ENCODE measurements at places on chromosomes 7 and 10.
A peak's percentile ranks its signal among the peaks of the same experiment; 100 is the strongest.

- DNase-seq, result no peak
Measured at GRCh38 chr7:121882731-121883130, 9.8 kb downstream of the PTPRZ1 start.

DNA sequence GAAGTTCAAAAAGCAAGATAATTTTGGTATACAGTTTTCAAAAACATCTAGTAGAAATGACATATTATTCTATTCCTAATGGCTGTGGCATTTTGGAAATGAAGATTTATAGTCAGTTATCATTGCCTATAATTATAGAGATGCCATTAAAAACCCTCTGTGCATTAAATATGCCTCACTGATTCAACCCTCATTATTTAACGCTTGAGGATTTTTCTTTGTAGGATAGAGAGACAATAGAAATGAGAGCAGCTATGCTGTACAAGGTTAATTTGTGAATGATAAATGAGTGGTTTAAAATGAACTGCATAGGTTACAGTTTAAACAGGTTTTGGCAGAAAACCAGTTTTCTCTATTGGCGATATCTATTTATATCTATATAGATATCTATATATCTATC, 32.2 kb upstream of the SEMA3A start:
- no peak for DNase-seq

DNA sequence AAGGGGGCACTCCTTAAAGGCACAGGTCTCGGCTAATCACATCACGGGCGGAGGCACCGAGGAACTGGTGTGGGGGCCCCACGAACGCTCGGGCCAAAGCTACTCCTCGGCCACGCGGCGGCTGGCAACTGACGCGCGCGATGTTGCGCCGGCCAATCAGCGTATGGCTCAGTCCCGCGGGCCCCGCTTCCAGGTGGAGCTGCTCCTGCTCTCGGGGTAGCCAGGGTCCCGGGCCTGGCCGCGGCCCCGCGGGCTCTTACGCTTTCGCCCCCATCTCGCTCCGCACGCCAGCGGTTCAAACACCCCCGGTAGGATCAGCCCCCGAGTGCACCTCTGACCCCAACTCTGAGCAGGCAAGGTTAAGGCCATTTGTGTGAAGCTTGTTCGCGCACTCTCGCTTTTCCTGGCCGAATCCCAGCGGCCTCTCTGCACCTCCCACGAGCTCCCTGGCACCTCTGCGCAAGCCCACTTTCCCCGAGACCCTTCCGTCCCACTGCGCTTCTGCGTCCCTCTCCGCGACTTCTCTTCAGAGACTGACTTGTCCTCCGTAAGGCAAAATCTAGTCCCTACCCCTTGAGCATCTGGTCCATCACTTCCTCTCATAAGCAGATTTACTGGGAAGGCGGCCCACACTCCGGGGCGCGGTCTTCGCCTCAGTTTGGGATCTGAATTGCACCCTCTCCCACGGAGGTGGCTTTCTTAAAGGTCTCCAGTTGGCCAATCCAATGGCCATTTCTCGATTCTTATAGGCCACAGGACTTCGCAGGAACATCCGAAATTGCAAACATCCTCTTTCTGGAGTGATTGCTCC, 200.9 kb upstream of the TBX20 start:
- DNase-seq, result no peak

DNA sequence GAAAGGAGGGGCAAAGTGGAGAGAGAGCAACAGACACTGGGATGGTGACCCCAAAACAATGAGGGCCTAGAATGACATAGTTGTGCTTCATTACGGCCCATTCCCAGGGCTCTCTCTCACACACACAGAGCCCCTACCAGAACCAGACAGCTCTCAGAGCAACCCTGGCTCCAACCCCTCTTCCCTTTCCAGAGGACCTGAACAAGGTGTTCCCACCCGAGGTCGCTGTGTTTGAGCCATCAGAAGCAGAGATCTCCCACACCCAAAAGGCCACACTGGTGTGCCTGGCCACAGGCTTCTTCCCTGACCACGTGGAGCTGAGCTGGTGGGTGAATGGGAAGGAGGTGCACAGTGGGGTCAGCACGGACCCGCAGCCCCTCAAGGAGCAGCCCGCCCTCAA, 20.7 kb downstream of the PRSS2 start:
- peak; percentile 6 for DNase-seq

DNA sequence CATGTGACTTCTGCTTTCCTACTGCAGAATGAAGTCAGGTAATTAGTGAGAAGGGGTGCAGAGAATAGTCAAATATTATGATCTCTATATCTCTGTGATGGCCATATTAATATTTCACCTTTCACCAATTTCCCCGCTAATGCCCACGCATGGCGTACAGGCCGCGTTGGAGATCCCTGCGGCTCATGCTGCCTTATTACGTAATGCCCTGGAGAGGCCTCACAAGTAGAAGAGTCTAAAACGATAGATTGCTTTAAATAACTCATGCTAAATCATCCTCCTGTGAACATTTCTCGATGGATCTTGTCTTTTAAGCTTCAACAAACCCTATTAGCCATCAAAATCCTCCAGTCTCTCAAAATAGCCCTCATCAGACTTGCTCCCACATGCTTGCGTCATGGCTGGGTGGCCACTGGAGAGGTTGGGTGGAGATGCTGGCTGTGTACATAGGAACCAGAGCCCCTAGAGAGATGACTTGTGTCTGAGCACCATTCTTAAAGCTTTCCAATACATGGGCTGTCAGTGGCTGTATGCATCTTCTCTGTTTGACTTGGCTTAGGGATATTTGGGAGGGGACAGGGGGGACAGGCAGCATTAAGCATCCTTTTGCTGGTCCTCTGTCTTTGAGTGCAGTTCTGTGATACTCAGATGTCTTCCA, 79.5 kb upstream of the INSYN2A start:
- DNase-seq, result no peak

DNA sequence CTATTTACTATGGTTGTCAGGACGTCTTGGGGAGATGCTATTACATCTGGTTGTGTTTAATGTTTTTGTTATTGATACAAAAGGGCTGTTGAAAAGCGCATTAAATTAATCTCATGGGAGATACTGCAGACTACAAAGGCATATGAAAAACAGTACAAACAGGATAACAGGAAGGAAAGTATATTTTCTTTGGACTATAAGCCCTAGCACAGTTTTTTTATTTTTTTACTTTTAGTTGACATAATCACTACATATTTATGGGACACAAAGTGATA, 341.3 kb downstream of the ARL4A start:
- DNase-seq, result no peak

- no peak for DNase-seq
Measured at GRCh38 chr10:48389272-48389671, 82.8 kb downstream of the MAPK8 start.

DNA sequence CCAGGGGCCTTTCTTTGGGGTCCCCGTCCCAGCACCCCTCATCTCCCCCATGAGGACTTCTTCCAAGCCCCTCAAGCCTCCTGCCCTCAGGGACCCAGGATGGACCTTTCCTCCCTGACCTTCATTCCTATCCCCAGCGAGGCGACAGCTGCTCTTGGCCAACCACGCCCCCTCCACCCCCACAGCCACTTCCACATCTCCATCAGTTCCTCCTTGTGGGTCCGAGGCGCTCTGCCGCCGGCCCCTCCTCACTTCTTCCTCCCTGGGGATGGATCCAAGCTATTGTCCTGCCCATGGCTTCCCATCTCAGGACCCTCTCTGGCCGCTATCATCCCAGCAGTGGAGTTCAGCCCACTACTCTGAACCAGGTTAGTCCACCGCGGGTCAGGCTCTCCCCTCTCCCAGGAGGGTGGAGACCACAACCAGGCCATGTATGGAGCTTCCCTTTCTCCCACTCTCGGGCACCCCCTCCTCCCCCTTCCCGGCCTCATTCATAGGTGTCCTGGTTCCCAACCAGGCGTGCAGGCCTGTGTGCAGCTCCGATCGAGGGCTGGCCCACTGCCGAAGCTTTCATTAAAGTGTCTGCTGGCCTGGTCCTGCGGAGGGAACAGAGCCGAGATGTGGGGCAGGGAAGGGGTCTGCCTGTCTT, 1.7 kb upstream of the SH2B2 start:
- no peak for DNase-seq

GRCh38 chr7:141409219-141409618, 142.0 kb upstream of the AGK start:
- no peak for DNase-seq

DNA sequence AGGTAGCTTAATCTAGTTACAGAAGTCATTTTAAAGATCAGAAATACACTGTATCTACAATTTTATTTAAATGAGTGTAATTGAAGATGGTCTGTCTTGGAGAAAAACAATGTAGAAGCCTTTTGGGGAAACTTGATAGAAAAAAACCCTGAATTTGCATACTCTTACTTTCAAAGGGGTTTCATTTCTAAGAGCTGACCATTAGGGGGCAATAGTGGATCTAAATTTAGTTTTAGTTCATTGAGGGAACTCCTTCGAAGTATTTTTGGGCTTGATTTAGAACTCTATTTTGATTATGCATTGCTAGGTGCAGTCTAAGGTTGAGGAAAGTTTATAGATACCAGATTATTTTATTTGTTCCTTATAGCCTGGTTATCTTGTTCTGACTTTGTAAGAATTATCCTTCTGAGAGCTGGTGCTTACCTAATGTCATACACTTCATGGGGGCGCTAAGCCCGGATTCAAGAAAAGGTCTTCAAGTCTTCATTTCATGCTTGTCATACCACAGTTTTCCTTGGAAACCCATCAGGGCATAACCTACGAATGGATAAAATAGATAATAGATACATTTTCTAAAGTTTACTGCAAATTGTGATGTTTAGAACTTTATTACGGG, 69.1 kb upstream of the MXI1 start:
- no peak for DNase-seq

DNA sequence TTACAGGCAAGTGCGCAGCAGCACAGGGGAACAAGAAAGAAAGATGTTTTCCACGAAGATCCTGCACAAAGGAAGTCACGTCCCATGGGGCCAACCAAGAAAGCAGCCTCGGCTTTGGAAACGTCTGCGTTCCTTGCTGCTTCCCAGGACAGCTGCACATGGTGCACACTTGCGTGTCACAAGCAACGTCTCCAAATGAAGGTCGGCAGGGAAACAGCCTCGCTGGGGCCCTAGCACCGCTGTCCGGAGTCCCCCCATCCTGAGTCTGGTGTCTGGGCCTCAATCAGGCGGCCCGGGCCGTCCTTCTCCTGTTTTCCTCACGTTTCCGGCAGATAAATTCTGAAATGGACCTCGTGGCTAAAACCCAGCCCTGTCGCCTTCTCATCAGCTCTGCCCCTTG, 206.2 kb downstream of the DIP2C start:
- DNase-seq, result no peak

- no peak for DNase-seq
Measured at GRCh38 chr7:94222516-94222915, 172.2 kb upstream of the COL1A2 start.

- no peak for DNase-seq
Measured at GRCh38 chr7:105101864-105102263, 87.9 kb downstream of the KMT2E start.

DNA sequence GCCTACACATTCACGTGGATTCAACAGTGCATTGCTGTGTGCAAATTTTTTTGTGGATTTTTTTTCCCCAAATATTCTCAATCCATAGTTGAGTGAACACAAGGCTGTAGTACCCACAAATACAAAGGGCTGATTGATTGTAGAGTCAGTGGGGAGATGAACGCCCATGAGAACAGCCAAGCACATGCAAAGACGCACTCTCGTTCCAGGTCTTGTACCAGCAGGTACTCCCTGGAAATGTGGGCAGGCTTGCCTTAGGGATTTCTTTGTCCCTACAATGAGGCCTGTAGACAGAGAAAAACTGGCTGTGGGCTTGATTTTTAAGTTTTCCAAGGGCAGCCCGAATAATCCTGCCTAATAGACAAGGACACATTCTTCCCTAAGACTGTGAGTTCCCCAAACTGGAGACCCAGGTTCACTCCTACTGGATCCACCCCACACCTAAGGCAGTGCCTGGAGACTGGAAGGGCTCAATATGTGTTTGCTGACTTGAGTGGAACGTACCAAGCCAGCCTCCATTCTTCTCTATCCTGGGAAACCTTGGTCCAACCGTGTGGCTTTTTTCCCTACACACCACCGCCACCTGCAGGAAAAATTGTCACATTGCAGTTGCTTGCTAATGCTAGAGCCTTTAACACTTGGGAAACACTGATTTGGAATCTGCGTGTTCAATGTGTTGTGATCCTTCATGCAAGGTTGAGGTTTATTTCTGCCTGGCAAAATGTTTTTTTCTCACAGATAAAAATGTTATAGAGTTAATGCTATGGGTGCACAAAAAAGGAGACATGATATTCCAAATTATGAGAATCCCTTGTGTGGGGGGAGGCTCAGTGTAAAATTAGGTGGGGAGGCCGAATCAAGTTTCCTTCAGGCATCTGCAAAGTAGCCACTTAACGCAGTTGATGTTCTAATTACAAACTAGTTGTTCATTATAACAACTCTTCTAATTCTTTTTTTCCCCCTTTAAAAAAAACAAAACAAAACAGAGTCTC, 49.3 kb downstream of the PPP1R17 start:
- DNase-seq, result no peak

DNA sequence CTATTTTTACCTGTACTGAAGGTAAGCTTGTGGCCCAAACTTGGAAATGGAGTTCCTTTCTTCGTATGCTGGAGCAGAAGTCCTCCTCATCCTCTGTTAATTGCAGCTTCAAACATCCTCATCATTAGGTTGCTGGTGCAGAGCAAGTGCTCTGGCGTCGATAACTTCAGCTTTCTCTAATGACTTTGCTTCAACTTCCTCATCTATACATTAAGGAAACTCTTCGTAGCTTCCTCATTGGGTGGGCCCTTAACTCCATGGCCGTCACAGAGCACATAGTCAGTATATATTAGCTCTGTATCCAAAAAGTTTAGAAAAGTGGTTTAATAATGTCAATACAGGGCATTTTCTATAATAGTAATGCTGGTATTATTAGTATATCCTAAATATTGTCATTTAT, 447.7 kb downstream of the SUGCT start:
- DNase-seq, result no peak

GRCh38 chr7:151115121-151115835, 29.0 kb downstream of the AGAP3 start:
- DNase-seq, result peak; percentile 20

DNA sequence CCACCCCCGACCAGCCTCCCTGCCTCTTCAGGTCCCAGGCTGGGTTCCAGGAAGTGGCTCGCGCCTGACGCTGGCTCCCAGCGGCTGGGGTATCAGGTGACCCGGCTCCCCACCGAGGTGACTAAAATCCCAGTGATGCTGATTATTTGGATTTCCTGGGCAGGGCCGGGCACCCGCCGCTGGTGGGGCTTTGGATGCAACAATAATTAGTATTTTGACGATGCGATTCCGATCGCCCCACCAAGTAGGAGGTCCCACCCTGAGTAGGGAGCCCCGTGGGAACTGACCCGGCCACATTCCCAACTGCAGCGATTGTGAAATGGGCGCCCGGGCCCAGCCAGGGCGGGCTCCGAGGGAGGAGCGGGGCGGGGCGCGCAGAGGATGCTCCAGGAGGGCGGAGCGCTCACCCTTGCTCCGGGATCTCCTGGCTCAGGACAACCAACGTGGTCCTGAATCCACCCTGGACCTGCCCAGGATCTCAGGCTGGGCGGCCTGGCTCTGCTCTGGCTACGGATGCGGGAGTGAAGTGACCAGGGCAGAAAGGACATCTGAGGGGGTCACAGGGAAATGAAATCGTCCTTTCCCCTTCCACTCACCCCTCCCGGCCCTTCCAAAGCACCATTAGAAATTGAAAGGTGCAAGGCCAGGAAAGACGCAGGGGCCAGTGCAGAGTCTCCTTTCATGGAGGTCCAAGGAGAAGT, 32.6 kb downstream of the DUSP5 start:
- DNase-seq, result no peak

- no peak for DNase-seq
Measured at GRCh38 chr7:1693991-1694524, 24.0 kb downstream of the ELFN1 start.

GRCh38 chr7:83289419-83289993, 126.8 kb upstream of the PCLO start:
- no peak for DNase-seq
